ENCODE measurements at places on chromosomes 6 and 20.

DNA sequence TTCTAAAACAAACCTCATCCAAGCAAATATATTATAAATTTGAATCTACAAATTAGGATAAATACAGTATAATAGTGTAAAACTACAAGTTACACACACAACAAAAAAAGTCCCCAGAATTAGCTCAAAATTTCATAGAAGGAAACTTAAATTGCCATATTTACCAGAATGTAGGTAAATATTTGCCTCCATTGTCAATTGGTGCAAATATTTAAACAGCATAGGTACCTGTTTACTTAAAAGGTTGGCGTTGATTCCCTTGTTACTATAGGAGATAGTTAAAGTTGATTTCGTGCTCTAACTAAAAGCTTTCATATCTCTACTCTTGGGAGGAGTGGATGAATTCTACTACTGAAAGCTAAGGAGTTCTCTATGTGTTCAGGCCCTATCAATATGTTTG, 111.6 kb upstream of the TENT5A start:
- no peak for DNase-seq

DNA sequence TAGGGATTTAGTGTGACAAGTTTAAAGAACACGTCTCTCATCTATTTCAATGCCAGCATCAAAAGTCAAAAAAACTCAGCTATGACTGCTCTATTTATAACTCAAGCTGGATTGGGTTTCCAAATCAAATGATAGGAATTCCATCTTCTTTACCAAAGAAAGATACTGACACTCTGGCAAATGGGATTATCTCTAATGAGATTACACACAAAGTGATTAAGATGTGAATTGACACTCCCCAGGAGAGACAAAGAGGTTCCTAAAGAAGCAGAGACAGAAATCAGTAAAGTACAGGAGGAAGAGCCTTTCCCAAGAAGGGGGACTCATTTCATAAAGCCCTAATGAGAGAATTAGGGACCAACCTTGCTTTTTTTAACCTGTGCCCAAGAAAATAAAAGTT, 92.1 kb downstream of the ID4 start:
- DNase-seq, result no peak

DNA sequence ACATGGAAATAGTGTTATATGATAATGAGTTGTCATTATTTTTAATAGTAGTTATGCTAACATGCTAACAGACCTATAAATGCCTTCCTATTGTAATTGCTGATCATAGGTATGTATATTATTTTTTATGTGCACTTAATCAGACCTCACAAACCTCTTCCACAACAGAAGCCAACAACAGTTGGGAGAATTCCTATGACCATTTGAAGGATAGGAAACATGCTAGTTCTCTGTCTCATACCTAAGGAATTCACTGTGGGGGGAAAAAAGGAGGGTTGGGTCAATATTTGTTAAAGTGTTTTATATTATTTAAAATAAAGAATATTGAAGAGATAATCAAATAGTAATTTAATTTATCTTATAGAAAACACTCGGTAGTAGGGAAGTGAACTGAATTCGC, 990.9 kb downstream of the EPHA7 start:
- DNase-seq, result no peak

DNA sequence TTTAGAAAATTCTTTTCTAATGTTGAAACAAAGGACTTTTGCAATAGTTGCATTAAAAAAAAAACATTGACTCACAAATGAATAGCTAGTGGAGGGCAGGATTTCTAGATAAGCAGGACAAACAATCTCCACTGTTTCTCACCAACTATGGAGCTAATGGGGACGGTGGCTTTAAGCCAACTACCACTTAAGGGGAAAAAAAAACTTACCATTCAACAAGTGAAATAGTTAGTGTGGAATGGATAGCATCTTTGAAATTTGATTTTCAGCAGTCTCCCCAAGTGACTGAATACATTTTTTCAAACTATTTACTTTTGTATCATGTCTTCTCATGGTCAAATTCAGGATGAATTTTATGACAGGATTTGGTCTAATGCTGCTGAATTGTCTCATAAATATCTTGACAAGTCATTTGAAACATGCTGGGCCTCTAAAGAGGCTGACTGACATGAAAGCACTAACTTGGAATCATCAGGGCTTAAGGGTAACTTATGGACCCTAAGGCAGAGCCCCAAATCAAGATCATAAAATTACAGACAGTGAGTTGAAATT, 100.5 kb downstream of the EYA4 start:
- peak; percentile 91 for DNase-seq
